ENCODE measurements at places on chromosomes 3 and 15.

GRCh38 chr3:3800685-3801493, 1.7 kb downstream of the LRRN1 start:
- DNase-seq = no peak

GRCh38 chr3:194858382-194858781, 172.7 kb downstream of the FAM43A start:
- DNase-seq = no peak

GRCh38 chr3:141280690-141281089, 49.1 kb downstream of the PXYLP1 start:
- no peak for DNase-seq

DNA sequence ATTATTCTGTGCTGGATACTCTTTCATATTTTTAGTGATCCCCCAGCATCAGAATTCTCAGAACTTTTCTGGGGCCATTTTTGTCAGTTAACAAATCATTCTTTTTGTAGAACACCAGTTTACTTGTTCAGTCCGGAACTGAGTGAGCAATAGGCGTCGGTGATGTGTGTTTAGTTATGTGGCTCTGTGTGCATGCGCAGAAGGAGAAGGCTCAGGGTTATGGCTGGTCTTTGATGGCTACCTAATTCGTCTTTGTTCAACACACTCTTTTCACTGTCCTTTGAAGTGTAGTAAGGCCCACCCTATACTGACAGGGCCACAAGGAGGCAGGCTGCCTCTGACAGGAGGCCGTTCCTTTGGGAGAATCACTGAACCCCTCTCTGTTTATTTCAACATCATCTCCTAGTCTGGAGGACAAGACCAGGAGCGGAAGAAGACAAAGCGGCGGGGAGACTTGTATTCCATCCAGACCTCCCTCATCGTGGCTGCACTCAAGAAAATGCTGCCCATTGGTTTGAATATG, 158.2 kb upstream of the CHRM5 start:
- DNase-seq = no peak

DNA sequence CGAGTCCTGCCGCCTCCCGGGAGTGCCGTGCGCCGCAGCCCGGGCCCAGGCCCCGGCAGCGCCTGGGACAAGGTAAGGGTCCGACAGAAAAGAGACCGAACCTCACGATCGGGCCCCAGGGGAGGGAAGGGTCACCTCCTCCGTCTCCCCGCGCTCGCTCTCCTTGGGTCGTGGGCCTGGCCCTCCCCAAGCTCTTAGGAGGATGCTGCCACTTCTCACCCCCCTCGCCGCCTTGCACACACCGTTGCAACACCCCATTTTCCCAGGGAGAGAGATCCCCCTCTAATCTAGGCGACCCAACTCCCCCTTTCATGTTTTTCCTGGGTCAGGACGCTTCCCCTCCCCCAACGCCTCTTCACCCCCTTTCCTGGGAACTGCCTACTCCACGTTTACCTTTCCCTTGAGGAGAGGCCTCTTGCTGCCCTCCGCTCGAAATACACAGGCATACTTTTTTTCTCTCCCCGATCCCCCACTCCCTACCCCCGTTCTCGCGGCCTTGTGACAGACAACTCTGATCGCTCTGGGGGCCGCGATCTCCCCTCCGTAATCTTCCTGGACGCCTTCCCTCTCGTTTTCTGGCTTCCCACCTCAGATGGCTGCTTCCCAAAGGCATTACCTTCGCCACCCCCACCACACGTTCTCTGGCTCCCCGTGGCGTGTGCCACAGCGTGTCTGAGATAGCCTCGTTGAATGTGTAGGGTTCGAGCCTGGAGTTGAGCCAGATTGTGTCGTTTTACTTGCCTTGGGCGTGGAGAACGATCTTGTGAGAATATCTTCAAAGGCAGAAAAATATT, 688 bp downstream of the SETD5 start:
- peak; percentile 55 for DNase-seq

DNA sequence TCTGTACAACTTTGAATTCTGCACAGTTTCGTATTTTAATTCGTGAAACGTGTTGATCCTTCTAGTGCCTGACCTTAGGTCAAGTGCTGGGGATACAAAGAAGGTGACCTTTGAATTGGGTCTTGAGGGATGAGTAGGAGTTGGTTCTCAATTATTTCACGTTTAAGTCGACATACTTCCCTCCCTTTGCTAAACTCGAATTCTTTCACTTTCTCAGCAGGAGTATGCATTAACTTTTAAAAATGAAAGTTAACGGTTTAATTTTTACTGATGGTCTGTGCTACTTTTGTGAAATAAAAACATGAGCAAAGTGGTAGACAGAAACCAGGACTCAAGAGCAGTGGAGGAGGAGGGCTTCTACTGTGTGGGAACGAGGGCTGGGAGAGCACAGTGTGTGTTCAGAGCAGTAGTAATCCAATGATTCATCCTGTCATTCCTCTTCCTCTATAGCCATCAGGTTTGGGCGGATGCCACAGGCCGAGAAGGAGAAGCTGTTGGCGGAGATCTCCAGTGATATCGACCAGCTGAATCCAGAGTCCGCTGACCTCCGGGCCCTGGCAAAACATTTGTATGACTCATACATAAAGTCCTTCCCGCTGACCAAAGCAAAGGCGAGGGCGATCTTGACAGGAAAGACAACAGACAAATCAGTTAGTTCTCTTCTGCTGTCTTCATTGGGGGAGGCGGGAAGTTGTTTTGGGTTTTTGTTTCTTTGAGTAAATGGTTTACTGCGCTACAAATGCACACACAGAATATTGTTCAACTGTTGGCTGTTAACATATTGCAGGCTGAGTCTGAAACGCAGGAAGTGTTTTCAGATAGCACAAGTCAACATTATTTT, 78.6 kb upstream of the TSEN2 start:
- DNase-seq = no peak

DNA sequence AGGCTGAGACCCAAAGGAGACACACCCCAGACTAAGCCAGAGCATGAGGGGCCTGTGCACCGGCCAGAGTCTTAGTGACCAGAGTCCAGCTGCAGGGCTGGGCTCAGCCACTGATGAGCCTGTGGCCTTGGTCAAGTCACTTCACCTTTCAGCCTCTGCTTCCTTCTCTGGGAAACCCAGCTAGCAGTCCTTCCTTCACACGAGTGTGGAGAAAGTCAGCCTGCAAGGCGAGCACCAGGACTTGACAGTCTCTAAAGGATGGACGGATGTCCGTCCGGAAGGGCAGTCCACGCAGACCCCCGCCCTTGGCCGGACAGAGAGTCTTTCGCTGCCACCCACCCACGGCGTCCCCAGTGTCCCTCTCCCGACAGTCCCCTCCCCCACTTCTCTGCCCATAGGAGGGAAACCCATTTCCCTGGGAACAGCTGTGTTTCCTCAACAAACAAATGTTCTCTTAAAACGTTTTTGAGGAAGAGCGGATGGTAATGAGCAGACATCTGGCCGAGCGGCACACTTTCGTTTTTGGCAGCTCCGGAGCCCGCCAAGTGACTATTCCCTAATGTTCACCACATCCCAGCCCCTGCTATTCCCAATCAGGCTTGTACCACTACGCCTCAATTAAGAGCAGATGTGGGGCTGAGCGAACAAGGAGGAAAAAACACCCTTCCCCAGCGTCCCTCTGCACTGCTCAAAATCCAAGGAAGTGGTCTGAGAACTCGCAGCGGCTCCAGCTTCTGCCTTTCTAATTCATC, 129.1 kb upstream of the SMAD3 start:
- no peak for DNase-seq

- no peak for DNase-seq
These were observed 23.8 kb upstream of the SIAH2 start for GRCh38 chr3:150786791-150787190.

DNA sequence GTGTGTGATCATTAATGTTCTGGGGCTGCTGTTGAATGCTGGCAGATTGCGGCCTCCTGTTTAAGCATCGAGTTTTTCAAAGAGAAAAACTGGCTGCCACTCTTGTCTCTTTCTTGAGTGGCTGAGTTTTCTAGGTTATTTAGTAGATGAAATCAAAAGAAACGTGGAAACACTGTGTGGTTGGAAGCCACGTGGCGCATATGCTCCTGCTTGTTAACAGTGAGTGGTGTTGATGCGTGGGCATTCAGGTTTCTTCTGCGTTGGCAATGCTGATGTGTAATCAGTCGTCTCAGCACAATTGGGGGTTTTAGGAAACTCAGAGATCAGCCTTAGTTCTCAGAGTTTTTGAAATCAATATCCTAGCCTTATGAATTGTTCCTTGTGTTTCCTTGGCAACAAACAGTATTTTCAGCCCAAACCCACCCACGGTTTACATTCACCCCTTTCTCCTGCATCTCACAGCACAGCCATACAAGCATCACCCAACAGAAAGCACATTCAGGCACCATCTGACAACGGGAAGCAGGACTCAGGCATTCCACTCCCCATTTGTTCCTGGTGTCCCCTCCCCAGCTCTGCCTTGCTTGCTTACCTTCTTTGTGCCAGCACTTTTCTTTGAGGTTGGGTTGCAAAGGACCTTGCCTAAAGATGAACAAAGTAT, 74.7 kb downstream of the SEC22A start:
- no peak for DNase-seq

DNA sequence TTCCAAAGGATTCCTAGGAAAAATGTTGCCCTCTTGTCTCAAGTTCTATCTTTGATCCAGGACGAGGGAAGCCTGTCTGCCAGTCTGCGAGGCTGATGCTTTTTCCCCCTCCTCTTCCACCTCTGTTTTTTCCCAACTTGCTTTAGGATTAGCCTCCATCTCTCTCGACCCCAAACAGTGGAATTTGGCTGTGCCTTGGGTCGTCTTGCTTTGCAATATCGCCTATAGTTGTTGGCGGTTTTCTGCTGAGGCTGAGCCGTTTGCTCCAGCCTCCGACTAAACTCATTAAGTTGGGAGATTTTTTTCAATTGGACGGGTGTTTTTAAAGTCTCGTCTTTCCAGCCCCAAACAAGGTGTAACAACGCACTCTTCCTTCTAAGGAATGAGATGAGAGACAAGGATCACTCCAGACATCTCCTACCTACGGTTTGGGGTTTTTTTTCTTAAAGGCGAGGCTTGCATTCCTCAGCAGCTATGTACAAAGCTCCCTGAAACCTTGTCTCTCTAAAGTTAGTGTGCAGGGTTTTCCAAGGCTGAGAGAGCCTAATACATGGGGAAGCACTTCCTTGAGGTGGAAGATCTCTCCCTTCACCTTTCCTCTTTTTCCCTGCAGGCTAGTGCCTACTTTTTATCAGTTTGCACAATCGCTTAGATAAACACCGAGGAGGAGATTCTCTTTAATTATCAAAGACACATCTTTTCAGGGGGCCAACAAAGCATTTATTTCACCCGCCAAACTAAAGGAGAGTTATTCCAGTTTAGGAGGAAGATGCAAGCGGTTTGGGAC, 4.8 kb upstream of the NR2F2 start:
- no peak for DNase-seq

DNA sequence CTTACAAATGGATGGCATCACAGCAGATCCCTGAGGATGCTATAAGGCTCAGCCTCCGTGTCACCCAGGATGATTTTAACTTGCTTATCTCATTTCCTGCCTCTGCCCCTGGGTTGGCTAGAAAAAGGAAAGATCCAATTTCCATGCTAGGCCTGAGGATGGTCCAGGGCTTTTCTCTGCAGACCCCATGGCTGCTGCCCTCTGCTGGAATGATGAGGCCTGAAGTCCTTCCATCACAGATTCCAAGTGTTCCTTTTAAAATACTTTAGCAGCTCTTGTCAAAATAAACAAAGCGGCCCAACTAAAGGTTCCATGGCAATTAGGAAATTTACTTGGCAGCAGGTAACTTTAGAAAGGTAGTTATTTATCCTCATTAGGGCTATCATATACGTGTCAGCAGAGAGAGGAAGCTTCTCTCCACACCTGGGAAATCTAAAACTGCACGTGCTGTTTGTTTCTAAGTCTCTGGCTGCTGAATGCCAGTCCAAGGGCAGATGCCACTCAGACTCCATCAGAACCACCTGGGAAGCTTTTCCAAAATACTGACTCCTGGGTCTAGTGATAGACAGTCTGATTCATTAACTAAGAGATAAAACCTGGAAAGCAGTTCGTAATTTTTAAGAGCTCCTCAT, 401.9 kb upstream of the IL12A start:
- no peak for DNase-seq

- DNase-seq = no peak
These were observed 1.2 kb downstream of the MECOM start for GRCh38 chr3:169662132-169662842.

GRCh38 chr15:41773729-41774061, 589 bp upstream of the MAPKBP1 start:
- DNase-seq = no peak

GRCh38 chr3:46482632-46483350, 15.0 kb upstream of the RTP3 start:
- no peak for DNase-seq

DNA sequence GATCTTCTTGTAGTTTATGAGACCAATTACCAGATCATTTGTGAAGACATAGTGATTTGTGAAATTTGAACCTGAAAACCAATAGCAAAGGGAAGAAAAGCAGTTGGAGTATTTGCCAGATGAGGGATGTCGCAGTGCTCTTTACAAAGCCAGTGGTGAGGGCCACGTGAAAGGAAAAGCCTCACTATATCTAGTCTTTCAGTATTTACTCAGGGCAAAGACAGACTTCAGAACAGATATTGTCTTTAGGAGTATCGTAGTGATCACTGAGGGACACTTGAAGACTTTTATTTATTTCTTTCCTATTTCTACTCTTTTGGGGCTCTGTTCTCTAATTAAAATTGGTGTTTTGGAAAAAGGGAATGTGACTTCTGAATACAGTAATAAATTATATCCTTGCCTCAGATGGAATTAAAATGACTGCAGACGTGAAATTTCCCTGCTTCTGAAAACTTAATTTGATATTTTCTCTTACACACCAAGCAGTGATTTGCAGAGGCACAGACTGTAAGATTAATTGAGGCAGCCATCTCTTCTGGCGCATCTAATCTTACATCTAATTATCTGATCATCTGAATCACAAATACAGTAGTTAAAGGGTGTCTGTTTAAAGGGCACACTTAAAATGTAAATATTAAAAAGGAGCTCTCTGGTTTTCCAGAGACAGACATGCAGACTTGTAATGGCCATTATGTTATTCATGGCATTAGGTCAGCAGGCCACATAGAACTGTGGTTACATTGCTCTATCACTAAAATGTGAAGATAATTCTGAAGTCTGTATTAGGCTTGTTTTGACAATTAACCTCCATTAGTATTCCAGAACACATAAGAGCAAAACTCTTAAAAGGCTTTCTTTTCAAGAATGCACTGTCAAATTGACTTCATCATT, 193.0 kb upstream of the GOLIM4 start:
- no peak for DNase-seq

GRCh38 chr3:15436246-15436645, 8.8 kb downstream of the EAF1 start:
- DNase-seq = no peak

DNA sequence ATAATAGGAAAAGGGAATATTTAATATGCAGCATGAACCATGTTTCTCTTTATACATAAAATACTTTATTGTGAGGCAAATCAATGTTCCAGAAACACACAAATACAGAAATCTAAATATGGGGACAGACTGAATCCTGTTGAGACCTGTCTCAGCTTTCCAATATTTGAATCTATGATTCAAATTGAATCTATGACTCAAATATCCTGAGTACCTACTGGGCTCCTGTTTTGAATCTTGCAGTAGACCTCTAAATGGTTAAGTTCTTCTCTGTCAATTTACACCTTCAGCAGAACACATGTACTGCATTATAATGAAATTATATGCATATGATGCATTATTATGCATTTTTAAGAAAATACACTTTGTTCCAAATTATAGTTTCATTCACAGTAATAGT, 143.2 kb upstream of the PLXND1 start:
- DNase-seq = no peak
